Stimulated activated effector memory CD8-positive, alpha-beta T cell treated with anti-CD3 and anti-CD28 coated beads, Interleukin-12 subunit alpha, Interleukin-12 subunit beta, amount 100 ng/mL, for 72 hours (primary cell): ENCODE measurements at places on chromosomes 1 and 21.

GRCh38 chr1:228990906-228991569, 255.8 kb downstream of the RHOU start:
- no peak for DNase-seq

DNA sequence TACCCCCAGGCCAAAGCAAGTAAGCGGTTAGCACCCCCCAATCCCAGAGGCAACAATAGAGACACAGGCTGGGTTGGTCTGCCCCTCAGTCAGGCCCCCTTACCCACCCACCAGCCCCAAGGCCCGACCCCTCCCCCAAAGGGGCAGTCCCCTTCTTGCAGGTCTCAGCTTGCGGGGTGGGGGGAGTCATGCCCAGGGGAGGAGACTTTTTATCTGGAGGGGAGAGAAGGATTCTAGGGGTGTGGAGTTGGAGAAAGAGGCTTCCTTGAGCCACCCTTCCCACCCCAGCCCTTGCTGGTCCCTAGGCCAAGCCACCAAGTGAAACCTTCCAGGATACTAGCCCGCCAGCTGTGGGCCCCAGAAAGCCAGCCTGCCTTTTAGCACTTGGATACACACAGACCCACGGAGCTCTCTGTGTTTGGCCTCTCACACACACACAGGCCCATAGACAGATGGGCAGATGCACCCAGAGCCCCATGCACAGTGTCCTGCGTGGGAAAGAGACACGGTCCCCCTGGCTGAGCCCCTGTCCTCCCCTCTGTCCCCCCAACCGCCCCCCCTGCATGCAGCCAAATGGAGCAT, 7.1 kb downstream of the TMEM54 start:
- DNase-seq: no peak

DNA sequence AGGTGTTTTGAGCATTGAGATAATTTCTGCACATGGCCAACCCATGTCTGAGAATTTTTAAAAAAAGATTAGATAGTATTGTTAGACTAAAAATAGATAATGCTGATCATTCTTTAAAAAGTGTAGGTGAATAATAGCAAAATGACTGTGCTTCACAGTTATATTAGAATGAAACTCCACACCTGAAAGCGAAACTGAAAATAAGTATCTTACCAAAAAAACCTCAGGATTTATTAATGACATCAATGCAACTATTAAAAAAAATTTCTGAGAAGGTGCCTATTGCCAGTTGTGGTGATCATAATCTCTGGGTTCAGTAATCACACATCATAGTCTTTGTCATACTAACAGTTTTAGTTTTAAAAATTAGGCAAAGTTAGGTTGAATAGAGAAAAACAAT, 36.5 kb downstream of the PLA2G4A start:
- no peak for DNase-seq

GRCh38 chr1:208069317-208069716, 158.4 kb upstream of the CD34 start:
- DNase-seq: no peak

- no peak for DNase-seq
These were observed 16.3 kb upstream of the SARS1 start for GRCh38 chr1:109197158-109198042.

GRCh38 chr1:234528074-234528865, 49.3 kb upstream of the TARBP1 start:
- DNase-seq: no peak

DNA sequence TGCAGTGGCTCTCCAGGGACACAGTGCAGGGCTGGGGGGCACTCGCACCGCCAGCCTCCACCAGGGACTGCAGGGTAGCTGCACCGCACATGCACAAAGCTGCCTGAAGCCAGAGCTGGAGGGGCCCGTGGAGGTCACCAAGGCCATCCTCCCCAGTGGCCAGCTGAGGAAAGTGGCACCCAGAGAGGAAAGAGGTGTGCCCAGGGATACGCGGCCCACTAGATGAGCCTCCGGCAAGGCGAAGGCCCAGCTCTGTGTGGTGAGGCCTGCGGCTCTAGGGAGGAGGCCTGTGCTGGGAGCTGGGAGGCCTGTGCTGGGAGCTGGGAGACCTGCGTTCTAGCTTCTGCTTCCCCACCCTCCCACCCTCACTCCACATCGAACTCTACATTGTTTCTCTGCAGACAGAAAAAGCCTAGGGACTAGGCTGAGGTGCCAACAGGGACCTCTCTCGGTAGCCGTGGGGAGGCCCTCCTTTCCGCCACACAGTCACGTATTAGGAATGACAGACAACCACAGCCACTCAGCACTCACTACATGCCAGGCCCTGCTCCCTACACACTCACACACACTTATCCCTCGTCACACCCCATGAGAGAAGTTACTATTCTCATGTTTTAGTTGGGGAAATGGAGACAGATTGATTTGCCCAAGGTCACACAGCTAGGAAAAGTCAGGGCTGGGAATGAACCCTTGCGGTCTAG, 921 bp upstream of the ASCL5 start:
- DNase-seq: no peak

- DNase-seq: no peak
These were observed 19.9 kb downstream of the FAM89A start for GRCh38 chr1:231020139-231020601.

GRCh38 chr21:26125433-26126167, 45.0 kb downstream of the APP start:
- no peak for DNase-seq

DNA sequence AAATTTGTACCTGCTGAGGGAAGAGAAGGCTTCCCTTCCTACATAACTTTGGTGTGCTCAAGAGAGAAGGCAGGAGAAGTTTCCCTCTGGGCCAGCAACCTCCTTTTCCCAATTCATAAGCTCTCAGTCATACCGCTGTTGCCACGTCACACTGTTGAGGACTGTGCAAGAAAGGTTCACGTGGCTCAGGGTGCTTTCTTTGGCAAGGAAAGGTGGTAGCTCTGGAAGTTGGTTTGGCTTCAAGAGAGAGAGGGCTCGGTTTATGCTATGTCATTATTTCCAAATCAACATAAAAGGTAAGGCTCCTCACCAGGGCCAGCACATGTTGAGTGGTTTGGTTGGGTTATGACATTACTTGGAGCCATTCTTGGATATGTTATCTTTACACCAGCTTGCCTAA, 77.3 kb downstream of the TNFSF18 start:
- DNase-seq: no peak

GRCh38 chr1:180579961-180580611, 21.3 kb downstream of the OVAAL start:
- DNase-seq: no peak

DNA sequence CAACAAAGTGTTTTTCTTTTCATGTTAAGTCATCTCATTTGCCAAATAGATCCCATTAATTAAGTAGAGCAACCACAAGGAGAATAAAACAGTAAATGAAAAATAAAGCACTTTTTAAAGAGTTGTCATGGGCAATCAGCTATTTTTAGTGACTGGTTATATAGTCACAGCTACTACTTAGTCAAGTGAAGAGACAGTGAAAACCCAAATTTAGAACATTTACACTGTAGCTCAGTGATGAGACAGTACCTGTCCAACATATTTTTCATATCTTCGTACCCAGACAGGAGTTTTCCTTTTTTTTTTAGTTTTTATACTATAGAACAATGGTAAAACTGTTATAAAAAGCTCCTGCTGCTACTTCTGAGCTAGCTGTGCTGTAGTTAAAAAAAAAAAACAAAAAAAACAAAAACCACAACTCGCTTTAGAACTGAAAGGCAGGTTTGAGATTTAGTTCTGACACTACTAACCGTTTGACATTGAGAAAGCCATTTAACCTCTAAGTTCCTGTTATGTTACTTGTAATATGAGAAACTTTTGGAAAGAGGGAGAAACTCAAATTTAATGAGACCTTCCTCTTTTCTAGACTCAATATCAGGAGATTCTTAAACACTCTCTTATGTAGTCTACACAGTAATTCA, 777.5 kb downstream of the ADGRL2 start:
- no peak for DNase-seq

DNA sequence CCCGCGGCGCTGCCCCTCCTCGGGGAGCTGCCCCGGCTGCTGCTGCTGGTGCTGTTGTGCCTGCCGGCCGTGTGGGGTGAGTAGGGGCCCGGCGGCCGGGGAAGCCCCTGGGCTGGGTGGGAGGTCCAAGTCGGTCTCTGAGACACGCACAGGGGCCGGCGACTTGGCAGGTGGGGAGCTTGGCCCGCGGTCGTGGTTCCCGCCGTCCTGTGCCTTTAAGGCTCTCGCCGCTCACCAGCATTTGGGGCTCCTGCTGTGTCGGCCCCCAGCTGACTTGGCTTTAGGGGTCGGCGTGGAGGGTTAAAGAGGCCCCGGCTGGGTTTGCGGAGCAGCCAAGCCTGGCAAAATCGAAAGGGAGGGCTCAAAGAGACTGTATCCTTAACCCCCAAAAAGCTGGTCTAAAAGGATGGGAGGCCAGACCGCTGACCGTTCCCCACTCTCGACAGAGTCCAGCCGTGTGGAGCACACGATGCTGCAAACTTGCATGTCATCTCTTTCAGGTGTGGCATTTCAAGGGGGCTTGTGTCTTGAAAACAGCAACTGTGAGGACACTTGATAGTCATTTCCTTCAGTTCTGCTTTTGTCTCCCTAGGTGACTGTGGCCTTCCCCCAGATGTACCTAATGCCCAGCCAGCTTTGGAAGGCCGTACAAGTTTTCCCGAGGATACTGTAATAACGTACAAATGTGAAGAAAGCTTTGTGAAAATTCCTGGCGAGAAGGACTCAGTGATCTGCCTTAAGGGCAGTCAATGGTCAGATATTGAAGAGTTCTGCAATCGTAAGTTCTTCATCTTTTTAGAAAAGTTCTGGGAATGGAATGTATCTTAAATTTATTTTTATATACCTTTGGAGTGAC, 540 bp downstream of the CD55 start:
- DNase-seq: no peak

DNA sequence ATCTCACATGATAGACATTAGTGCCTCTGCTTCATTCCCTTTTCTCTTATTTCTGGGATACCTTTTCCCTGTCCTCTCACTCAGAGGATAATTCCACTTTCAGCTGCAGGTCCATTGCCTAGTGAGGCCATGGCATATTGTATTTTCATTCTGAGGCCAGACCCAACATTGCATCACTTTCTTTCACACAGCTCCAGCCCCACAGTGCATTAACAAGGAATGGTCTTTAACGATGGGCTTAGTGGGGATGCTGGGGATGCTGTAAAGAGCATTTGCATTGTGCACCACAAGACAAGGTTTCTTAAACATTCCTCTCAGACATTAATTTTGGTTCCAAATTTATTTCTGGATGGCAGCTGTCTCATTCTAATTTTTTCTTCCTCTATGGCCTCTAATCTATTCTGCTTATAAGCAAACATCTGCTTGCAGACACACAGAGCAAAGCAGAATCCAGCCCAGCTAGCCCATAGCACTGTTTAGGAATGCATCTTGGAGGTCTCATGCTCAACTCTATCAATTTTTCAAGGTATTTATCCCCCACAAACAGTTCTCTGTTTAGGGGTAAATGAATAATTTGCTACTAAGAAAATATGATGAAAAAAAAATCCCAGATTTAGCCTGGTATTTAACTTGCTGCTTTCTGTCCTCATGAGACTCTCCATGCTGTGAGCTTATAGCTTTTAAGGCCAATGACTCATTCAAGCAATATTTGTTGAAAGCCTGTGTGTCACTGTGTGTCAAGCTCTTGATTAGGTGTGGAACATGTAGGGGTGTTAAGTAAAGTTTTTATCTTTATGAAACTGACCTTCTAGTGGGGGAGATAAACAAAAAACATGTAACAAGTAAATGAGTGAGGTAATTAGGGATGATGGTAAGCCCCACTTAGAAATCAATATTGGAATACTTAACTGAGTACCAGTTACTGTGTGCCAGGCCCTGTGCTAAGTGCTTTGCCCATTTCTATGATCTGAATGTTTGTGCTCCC, 44.5 kb upstream of the CCDC190 start:
- DNase-seq: no peak

DNA sequence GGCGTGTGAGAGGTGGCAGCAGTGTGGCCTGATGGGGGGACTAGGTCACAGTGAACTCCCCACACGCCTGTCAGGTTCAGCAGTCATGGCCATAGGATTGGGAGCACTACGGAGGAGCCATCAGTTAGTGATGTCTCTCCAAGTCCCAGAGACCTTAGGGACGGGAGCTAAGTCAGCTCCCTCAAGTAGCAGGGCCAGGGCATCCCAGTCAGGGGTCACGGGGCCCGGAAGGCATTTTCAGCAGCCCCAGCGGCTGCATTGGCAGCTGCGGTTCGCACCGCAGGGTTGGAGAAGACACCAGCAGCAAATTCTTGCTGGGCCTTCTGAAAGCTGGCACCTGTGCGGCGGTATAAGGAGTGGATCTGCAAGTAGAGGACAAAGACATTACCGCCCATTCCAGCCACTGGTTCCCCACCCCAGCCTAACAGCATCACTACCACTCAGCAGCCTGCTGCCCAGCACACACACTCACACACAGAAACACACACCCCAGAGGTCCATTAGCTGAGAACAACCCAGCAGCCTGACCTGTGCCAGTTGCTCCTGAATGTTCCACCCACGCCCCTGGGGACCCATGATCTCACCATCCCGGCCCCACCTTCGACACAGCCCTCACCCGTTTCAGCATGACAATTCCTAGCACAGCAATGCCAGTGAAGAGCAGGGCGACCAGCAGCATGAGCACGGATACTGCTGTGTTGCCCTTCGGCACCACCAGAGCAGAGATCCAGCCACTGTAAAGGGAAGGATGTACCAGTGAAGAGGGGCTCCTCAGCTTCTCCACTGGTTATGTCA, 972 bp upstream of the ENTREP3 start:
- no peak for DNase-seq

GRCh38 chr1:39827201-39827600, 38.5 kb upstream of the BMP8B start:
- no peak for DNase-seq

- no peak for DNase-seq
These were observed 548 bp upstream of the CDC20 start for GRCh38 chr1:43358121-43358745.
